ENCODE measurements at places on chromosomes 2 and 18.

- no peak for DNase-seq
These were observed 30.4 kb upstream of the RAB6D start for GRCh38 chr2:131394147-131394931.

GRCh38 chr2:29039718-29040480 lies 34.4 kb downstream of the PCARE start:
- DNase-seq, result no peak

DNA sequence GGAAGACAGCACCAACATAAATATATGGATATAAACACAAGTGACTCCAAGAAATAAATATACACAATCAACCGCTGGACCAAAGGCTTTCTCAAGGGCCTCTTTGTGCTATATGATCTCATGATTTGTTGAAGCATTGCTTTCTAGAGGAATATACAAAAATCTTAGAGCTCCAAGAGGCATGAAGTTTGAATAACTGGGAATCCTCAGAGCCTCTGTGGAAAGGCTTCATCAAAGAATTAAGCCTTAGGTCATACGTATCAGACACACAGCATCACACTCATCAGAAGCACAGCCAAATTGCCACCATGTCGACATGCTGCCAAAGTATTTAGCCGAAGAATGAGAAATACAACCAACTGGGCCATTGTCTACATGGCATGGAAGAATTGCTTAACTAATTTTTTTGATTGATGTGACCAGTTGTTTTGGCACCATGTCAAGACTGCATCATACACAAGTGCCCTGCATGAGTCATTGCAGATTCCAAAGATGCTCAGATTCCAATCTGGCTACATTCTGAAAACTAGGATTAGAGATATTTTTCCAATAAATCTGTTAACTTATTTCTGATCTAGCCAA lies 860.6 kb upstream of the ZEB2 start:
- no peak for DNase-seq

- DNase-seq, result no peak
These were observed 41.9 kb downstream of the CPO start for GRCh38 chr2:206981086-206981674.

DNA sequence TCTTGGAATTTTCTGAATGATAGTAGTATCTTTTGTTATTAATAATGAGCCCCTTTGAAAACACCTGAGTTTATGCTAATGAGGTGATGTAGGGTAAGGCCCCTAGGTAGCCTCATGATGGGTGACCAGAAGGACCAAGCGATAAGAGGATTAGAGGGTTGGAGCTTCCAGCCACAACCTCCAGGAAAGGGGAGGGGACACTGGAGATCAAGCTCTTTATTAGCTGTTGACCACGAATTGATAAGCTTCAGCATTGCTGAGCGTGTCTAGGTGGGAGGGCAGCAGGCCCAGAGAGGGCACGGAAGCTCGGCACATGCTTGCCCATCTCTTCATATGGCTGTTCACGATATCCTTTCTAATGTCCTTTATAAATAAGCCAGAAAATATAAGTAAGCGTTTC lies 39.0 kb downstream of the KIAA2012 start:
- DNase-seq, result no peak

DNA sequence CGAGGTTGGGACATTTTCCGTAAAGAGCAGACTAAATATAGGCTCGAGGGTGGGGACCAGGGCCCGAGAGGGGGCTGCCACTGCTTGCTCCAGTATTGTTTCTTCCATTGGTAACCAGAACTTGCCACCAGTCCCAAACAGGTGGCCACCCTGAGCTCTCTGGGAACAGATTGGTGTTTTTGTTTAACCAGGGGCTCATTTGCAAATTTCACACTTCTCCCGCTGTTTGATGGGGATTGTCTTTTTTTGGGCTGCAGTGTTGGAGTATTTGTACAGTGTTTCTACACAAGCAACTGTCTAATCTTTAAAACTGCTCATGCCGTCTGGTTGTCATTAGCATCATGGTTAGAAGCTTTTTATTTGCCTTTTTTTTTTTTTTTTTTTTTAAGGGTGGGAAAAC lies 8.5 kb downstream of the AGAP1 start:
- DNase-seq, result no peak

GRCh38 chr2:219314804-219315468 lies 5.7 kb upstream of the PTPRN start:
- no peak for DNase-seq

DNA sequence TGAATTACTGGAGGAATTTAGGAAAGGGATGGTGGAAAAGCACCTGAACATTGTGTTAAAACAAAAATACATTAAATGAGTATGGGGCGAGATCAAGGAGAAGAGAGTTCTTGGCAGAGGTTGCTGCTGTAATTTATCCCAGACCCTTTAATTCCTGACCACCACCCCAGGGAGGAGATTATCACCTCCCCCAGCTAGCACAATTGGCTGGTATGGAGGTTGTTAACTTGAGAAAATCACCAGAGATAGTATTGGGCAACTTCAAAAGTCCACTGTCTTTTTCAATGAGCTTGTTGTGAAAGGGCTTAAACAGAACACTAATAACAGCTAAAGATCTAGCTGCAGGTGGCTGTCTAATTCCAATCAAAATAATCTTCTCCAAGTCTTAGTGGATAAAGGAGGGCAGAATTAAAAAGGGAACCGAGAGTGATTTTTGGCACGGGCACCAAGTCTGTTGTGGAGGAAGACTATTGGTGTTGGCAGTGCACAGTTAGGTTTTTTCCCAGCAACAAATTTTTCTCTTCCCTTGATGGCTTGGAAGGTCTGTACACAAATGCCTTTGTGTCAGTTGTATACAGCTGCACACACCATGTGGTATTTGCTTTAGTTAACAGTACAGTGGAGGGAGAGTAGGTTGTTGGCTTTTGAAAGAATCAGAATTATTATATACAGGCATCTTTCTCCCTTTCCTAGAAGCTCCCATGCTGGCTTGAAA lies 289.5 kb downstream of the SLC4A3 start:
- DNase-seq, result no peak

- DNase-seq, result no peak
These were observed 8.2 kb downstream of the CNNM3 start for GRCh38 chr2:96824079-96824870.

DNA sequence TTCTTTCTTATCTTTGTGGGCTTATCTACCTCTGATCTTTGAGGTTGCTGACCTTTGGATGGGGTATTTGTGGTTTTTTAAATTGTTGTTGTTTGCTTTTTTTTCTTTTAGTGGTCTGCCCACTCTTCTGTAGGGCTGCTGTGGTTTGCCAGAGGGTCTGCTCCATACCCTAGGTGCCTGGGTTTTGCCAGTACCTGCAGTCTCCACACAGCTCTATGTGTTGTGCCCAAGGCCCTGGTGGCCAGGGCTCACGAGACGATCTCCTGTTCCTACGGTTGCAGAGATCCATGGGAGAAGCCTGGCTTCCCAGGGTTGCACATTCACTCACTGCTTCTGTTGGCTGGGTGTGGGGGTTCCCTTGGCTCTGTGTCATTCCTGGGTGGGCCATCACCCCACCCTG lies 87.1 kb downstream of the PARD3B start:
- DNase-seq, result no peak

DNA sequence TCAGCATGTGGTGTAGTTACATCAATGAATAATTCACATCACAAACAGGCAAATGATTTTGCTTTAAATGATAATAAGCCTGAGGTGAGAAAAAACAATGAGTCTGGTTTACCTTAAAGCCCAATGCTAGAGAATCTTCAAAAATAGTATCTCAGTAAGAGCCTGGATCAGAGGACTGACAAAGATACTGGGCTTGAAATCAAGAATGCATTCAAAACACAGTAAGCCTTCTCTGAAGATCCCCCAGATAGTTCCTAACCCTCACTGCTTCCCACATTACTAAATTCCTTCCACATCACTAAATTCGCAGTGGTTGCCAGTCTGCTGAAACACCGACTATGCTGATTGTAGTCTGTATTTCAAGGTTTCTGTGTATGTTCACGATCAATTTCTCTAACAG lies 514.9 kb downstream of the SUCLG1 start:
- no peak for DNase-seq

GRCh38 chr2:165237056-165237455 lies 2.2 kb upstream of the SCN2A start:
- DNase-seq, result no peak

GRCh38 chr2:22329211-22330154 lies 1055.5 kb upstream of the KLHL29 start:
- no peak for DNase-seq

DNA sequence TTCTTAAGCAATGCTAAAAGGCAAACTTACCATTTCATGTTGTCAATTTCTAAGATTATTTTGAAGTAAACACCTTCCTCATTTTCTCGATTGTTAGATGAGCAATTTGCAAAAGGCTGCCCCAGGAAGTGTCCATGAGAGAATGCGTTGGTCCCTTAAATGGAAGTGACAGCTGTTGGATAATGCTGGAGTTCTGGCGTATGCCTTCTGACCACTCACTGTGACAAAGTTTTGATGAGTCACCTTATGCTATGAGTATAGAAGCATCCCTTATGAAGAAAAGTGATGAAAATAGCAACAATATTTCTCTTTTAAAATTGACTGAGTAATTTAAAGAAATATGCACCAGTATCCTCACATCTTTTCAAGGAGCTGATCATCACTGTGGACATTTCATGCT lies 1497.5 kb downstream of the DPP10 start:
- no peak for DNase-seq

GRCh38 chr2:161373942-161374341 lies 42.2 kb upstream of the TBR1 start:
- no peak for DNase-seq

DNA sequence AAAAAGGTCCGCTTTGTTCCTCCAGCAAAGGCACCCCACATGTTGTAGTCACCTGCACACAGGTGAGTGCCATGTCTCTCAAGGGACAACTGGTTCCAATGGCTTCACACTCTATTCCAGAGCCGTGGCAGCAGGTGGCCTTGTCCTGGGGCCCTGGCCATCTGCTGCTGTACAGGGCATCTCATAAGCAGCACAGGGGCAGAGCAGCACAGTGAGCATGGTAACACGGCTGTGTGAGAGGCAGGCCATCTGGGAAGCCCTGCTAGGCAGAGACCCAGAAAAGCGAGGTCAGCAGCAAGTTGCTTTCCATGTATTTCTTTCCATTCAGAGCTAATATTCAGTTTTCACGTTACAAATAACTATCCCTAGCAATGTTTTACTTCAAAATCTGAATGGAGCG lies 54.7 kb downstream of the CMPK2 start:
- DNase-seq, result no peak

DNA sequence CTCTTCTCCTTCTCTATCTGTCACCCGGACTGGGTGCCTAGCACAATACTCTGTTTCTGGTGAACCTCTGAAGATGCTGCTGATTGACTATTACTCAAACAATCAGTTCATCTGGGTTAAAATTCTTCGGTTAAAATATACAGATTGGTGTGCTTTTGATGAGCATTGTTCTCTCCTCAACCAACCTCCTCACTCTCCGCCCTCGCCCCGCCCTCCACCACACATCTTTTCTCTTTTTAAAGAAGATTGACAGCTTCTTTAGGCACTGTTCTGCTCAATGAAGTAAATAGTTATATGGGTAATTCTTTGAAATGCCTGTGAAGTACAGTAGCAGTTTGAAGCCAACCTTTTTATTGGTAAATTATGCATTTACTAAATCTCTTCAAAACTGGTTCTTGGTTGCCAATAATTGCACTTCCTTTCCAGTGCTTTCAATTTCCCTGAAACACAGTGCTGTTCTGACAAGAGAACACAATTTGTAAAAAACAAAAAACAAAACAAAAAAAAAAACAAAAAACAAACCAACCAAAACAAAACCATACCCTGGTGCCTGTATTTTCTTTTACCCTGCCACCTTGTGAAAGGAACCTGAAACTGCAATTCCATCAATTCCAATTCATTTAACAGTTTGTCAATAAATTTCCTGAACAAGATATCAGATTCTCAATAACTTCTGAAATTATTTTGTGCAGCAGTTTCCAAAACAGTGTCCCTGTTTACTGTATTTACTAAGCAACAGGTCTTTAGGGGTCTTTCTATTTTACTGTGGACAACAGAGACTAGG lies 188.6 kb downstream of the LRP1B start:
- no peak for DNase-seq
